ENCODE measurements at places on chromosomes 7 and 10. TPM values are rescaled to one million over a fixed set of nuclear protein-coding genes. Genes with fewer than 3 reads are reported as not detected.

DNA sequence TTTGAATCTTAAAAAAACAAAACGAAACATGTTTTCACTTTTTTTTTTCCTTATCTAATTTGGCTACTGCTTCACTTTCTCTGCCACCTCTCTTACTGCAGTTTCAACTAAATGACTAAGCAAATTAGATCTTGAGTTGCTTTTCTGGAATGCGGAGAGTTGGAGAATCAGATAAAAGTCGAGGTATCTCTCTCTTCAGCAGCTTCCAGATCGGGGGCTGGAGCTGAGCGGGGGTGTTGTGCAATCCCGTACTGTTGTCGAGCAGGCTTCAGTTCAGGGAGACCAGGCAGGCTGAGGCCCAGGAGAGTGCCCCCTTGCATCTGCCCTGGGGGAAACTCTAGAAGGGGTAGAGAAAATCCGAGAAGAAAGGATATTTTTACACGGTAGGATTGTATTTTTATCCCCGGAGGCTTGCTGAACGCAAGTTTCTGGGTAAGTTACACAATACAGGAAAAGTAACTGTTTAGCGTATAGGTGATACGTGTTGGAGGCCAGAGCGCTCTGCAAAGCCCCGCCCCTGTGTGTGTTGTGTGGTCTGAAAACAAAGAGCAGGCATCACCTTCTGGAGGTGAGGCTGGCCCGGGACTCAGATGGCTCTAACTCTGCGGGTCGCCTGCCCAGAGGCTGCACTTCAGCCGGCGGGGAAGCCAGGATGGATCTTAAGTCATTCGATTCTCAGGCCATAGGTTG lies 116.6 kb downstream of the KLF6 start:
- DNase-seq = peak; percentile 33

- DNase-seq = no peak
Observed at GRCh38 chr10:37634351-37634880, 223.0 kb downstream of the ZNF248 start.

- DNase-seq = no peak
Observed at GRCh38 chr10:59181668-59182067, 5.2 kb downstream of the PHYHIPL start.

DNA sequence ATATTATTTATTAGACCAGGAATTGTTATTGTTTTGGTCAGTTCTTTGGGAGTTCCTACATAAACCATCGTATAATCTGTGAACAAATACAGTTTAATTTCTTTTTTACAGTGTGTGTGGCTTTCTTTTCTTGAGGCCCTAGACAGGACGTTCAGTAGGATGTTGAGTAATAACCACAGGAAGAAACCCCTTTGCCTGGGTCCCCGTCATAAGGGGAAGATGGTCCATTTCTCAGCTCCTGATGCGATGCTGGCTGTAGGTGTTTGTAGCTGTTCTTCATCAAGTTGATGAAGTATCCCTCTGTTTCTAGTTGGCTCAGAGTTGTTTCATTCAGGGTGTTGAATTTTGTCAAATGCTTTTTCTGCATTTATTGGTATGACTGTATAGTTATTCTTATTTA lies 219.7 kb upstream of the ADARB2 start:
- DNase-seq = no peak

- no peak for DNase-seq
Observed at GRCh38 chr7:159033956-159034355, 110.7 kb downstream of the VIPR2 start.

GRCh38 chr7:23426876-23427275 lies 43.4 kb downstream of the IGF2BP3 start:
- DNase-seq = no peak

DNA sequence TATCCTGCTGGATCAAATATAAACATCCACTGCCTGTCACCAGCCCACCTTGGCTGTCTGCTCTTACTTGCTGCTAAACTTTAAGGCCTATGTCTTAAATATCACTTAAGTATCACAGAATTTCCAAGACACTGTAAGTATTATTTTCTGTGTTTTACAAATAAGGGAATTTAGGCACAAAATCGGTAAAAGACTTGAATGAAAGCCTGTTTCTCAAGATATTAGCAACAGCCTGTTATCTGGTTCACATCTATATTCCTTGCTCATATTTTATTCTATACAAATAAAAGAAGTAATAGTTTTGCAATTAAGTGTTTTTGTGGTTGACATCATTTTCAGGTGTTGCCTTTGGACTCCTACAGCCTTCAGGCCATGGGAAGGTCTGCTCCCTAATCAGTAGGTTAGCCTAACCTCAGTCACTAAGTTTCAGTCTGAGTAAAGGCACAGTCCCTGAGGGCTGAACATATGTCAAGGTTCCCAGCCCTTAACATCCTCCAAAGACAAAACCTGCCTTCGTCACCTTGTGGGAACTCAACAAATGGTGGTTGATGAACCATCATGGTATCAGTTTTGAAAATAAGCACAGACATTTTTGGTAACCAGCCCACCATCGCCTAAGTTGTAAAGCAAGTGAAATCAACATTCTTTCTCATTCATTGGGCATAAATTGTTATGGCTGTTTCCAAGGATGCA lies 127.1 kb downstream of the CREB5 start:
- DNase-seq = no peak

GRCh38 chr10:35770817-35771355 lies 128.8 kb upstream of the FZD8 start:
- DNase-seq = no peak

Gene EN2
- polyA plus RNA-seq = not detected

Gene MINDY3
- 11.6 TPM for polyA plus RNA-seq

Gene PON1
- not detected for polyA plus RNA-seq

Gene FOXL3
- polyA plus RNA-seq = not detected

Gene ADRA2A
- polyA plus RNA-seq = 0.01 TPM

Measured in B cell (primary cell).